ENCODE measurements at places on chromosomes 2 and 18.

DNA sequence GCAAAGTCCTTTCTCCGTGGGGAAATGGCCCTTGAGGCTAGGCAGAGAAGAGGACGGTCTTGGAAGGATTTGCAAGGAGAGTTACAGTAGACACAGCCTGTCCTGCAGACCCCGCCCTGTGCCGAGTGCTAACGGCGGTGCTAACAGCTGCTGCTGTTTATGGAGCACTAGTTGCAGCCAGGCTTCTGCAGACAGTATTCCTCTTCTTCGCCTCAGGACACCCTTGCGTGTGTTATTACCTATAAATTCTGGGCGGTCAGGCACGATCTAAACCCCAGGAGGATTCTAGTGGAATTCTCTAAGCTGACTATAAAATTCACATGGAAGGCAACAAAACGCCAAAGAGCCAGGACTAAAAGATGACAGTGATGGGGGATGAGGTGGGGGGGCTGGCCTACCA, 139.8 kb downstream of the GLI2 start:
- DNase-seq = no peak

DNA sequence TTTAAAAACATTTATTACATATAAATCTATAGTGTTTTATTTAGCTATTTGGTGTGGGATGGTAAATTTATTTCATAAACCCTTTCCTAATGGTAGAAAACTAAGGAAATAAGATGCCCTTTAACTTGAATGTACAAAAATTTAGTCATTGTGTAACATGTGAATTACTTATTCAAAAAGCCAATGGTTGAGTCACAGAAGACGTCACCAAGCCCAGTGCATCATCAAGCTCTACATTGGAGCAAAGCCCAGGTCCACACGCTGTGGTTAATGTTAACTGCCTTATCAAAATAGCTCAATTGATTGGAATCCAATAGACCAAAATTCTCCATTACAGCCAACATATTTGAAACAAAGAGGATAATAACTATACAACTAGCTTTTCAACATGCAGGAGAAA, 145.5 kb upstream of the LYPD1 start:
- DNase-seq = no peak

GRCh38 chr2:67919490-67919889, 143.3 kb downstream of the C1D start:
- DNase-seq = no peak

GRCh38 chr2:64840426-64840881, 148.7 kb upstream of the SLC1A4 start:
- no peak for DNase-seq

- no peak for DNase-seq
These were observed 33.1 kb downstream of the MEX3C start for GRCh38 chr18:51164342-51164741.

DNA sequence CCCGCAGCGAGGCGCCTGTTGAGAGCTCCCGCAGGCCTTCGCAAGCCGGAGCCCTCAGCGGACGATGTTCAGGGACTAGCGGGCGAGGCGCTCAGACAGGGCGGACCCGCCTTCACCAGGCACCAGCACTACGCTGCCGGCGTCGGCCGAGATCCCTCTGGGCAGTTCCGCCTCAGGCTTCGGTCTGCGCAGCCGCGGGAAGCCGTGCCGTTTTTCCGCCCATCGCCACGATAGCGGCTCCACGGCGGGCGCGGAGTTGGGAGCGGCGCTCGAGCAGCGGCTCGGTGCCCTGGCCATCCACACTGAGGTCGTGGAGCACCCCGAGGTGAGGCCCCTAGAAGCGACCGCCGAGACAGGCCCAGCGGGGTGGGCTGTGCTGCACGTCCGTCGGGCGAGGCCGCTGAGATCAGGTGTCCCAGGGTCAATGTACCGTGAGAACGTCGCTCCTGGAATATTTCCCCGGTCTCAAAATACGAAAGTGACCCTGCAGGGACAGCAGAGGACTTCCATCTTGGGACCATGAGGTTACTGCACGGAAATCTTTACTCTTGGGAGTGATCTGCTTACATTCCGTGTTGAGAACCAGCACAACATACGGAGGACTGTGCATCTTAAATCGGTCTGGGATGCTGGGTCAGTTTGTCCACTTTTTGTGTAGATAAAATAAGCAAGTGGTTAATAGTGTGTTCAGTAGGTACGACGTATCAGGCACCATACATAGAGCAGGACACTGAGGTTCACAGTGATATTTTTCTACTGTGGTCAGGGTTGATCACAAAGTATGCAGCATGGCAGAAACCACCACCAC, 13.3 kb upstream of the MTIF2 start:
- peak; percentile 67 for DNase-seq

DNA sequence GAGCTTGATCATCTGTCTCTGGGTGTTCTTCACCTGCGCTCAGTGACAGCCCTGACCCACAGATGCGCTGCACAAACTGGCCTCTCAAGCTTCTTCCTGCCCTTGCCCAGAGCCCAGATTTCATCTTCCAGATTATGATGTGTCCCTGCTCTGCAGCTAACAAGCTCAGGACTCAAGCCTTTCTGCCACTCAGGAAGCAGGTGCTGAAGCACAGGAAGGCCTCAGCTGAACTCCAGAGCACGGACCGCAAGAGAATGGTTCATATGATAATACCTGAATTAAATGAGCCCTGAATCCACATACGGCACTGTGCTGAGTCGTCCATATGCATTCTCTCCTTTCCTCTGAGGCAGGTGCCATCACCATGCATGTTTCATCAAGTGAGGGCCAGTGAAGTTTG, 3.8 kb downstream of the CD207 start:
- DNase-seq = no peak

DNA sequence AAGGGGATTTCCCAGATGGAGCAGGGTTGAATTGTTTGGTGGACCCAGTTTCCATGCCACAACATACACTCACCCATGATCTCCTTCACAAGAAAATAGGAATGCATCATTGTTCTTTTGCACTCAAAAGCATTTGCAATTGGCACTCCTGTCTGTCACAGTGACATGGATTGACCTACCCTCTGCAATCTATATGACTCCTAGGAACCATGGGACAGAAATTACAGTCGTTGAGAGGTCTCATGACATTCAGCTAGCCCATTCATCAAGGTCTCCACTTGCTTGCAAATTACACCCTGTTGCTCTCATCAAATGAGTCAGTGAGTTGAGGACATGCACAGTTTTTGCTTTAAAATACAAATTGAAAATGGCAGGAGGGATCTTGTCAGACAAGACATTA, 448.5 kb downstream of the LPIN1 start:
- DNase-seq = no peak

- DNase-seq = no peak
These were observed 83.8 kb downstream of the PARD3B start for GRCh38 chr2:204628926-204629712.

DNA sequence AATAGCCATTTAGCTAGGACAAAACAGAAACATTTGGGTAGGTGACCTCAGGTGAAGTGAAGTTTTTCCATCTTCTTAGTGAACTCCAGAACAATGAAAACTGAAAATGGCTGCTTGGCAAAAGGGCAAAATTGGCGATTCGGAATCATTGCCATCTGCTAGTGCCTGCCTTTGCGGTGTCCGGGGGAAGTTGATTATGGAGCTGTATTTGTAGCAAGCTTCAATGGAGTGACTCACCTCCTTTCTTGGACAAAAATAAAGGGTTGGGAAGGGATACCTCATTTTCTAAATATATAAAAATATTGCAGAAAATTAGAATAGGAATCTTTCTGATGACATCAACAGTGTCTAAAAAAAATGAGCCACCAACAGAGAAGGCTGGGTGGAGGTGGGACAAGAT, 460.5 kb downstream of the TGIF1 start:
- DNase-seq = no peak

DNA sequence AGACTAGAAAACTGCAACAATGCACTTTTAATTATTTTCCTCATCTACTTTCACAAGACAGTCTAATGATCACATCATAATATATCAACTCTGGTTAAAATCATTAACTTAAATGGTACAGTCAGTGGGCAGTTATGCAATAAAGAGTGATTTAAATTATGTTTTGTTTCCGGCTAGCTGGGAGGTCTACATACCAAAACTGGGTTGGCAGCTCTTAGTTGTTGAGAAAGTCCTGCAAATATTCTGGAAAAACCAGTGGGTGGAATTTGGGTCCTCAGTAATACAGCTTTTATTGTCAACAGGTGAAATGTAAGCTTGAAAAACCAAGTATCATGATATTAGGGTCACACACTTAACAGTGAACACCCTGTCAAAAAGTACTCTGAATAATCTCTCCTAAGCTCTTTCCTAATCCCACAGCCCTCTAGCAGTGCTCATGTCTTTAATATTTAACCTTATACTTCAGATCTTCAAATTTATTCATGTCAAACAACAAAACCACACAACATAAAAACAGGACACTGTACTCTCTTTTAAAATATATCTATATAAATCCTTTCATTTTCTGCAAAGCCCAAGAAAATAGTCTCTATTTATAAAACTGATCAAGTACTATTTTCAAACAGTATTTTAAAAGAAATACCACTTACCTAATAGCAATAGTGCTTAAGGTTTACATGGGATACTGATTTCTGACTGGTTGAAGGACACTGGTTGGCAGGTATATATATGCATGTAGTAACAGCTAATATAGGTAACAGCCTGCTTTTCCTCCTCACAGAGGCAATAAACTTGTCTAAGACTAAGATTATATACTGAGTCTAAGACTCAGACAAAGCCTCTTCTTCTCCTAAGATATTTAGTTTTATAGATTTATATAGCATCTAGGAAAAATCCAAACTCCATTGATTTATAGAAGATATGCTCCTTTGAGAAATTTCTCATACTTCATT, 103.8 kb downstream of the GAREM1 start:
- DNase-seq = no peak

- DNase-seq = peak; percentile 66
These were observed at the start of gene STAT4 for GRCh38 chr2:191150600-191151330. Gene STAT4, minus strand, starts transcription at chr2:191150994. Its CDS starts 2,791 bp downstream, at chr2:191148203.

- DNase-seq = no peak
These were observed 37.1 kb downstream of the LCLAT1 start for GRCh38 chr2:30484145-30484544.

DNA sequence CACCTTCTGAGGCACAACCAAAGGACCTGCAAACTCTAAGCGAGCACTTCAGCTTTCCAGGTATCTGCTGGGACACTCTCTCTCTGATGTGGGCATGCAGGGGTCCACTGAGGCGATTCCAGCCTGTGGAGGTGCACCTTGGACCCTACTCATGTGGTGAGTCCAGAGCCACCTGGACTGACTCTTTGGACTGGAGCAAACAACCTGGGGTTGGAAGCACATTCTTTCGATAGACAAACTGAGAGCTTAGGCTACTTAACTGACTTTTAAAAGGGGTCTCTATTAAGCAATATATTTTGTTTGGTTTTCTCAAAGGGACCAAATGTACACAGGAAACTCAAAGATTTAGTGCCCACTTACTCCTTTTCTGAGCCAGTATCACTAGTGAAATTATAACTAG, 51.6 kb downstream of the FRZB start:
- DNase-seq = no peak

- no peak for DNase-seq
These were observed 33.9 kb downstream of the TMEM18 start for GRCh38 chr2:643334-643733.

- DNase-seq = no peak
These were observed 133.1 kb upstream of the SEC11C start for GRCh38 chr18:59006461-59007067.

DNA sequence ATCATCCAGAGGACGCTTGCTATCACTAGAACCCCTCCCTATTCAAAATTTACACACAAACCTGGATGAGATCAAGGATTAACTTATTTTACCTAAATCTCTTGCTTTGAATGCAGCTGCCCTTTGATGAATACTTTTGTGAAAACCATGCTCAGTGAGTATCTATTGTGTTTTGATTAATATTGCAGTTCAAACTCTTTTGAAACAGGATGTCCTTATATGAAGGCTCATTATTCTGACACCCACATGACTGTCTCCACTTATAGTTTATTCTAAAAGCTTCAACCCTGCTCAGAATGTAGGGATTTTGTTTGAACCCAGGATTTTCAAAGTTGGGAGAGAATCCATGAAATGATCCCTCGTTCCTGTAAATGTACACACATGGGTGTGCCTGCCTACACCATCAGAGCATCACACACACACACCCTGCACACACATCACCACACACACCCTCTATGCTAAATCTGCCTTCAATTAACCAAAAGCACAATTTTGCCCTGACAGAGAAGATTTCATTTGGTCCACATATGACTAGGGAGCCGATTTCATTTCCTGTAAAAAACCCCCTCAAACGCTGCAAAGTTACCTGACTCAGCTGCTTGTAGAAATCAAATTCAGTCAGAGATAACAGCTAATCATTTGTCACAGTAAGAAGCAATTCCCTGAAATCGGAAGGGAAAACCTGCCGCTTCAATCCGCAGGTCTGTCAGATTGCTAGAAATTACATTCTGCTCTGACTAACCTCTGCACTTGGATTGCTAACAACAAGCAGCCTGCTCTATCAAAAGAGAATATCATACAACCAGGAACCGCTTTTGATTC, 65.2 kb downstream of the ZEB2 start:
- DNase-seq = no peak

- DNase-seq = no peak
These were observed 82.3 kb downstream of the INPP5D start for GRCh38 chr2:233142355-233142897.

- no peak for DNase-seq
These were observed 6.4 kb upstream of the TRIB2 start for GRCh38 chr2:12710301-12710700.

DNA sequence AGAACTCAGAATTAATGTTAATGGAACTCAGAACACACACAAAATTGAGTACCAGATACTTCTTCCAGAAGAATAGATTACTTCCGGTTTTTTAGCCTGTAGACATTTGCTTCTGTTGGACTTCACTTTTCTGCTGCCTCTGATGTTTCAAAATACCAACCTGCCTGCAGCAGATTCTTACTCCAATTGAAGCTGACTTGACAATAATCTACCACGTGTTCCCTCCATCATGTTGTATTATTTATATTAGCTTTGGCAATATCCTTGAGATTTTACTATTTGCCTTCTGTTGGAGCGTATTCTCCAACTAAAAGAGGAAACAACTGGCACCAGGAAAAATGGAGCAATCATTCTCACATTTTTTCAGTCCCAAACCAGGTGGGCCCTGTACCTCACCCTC, 3.1 kb upstream of the GORASP2 start:
- no peak for DNase-seq

DNA sequence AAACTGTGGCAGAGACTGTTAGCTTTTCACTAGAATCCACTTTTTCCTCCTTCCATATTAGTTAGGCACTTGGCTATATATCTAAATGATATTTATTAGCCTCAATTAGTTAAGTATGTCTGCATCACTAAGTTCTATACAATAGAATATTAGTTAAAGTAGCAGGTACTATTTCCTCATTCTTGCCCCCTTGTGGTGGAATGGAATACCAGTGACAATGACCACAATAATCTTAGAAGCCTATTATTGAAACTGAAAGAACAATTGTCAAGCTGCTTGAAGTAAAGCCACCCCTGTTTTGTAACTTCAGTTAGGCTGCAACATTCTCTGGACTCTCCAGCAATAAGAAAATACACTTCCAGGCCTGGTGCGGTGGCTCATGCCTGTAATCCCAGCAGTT, 476.3 kb upstream of the VWC2L start:
- no peak for DNase-seq

DNA sequence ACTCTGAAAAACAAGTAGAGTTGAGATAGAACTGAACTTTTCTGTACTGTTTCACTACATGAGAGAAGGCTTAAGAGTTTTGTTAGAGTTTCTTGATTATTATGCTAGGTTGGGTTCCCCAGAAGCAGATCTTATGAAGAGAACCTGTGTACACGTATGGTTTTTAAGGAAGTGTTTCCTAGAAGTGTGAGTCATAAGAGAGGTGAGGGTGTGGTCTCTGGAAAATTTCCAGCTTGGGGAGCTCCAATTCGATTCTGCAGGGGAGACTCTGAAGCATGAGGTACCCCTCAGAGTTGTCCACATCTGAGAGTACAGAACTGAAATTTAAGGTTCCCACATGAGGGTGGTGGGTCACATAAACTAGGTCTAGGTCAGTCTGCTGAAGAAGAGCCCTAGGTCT, 83.3 kb upstream of the MAP2 start:
- no peak for DNase-seq
